Tracheal epithelial cell (primary cell): ENCODE measurements at places on chromosomes 13 and 19. TPM values are rescaled to one million over a fixed set of nuclear protein-coding genes. Genes with fewer than 3 reads are reported as not detected.

The HSD17B14 gene
- 0.64 and 1.9 TPM in 2 replicates for total RNA-seq

The SRRM5 gene
- total RNA-seq, result not detected in 2 replicates

The LRP3 gene
- 17.3 and 27.0 TPM in 2 replicates for total RNA-seq

The ZNF536 gene
- total RNA-seq, result 0.24 TPM in 1 of 2 replicates, not detected in the other

The SOX1 gene
- not detected in 2 replicates for total RNA-seq

The ZNF222 gene
- 3.4 TPM in 2 replicates for total RNA-seq

The SIGLEC5 gene
- not detected in 2 replicates for total RNA-seq

The APOE gene
- 43.1 and 335 TPM in 2 replicates for total RNA-seq

The TSSK6 gene
- total RNA-seq, result 1.7 and 2.8 TPM in 2 replicates

The MEDAG gene
- total RNA-seq, result not detected in 2 replicates

The NKPD1 gene
- 0.85 and 0.96 TPM in 2 replicates for total RNA-seq

The GJB6 gene
- 22.4 and 51.8 TPM in 2 replicates for total RNA-seq

The HIPK4 gene
- total RNA-seq, result not detected in 2 replicates

The PRODH2 gene
- not detected in 2 replicates for total RNA-seq

The ADGRE3 gene
- total RNA-seq, result not detected in 2 replicates

The SULT2A1 gene
- not detected in 2 replicates for total RNA-seq

The FXYD7 gene
- total RNA-seq, result not detected in 2 replicates

The ADM5 gene
- total RNA-seq, result 0.64 and 0.72 TPM in 2 replicates

The COL4A2 gene
- 8.3 and 294 TPM in 2 replicates for total RNA-seq

The KLF1 gene
- total RNA-seq, result 0.24 TPM in 1 of 2 replicates, not detected in the other

The REX1BD gene
- total RNA-seq, result 38.2 and 69.9 TPM in 2 replicates

The PSG6 gene
- not detected in 2 replicates for total RNA-seq

The EEF1AKMT1 gene
- 4.3 and 5.3 TPM in 2 replicates for total RNA-seq

The TMEM255B gene
- 0.48 and 3.0 TPM in 2 replicates for total RNA-seq

The ONECUT3 gene
- total RNA-seq, result under 0.01 TPM in 1 of 2 replicates, not detected in the other

The ARL11 gene
- total RNA-seq, result under 0.01 and 0.24 TPM in 2 replicates

The ATP4B gene
- total RNA-seq, result not detected in 2 replicates

The ZFP30 gene
- total RNA-seq, result 13.7 and 17.5 TPM in 2 replicates

The CEACAM7 gene
- 0.24 TPM in 1 of 2 replicates, not detected in the other for total RNA-seq

The TJP3 gene
- total RNA-seq, result 2.3 and 5.1 TPM in 2 replicates
